ENCODE measurements at places on chromosomes 1 and 21.

DNA sequence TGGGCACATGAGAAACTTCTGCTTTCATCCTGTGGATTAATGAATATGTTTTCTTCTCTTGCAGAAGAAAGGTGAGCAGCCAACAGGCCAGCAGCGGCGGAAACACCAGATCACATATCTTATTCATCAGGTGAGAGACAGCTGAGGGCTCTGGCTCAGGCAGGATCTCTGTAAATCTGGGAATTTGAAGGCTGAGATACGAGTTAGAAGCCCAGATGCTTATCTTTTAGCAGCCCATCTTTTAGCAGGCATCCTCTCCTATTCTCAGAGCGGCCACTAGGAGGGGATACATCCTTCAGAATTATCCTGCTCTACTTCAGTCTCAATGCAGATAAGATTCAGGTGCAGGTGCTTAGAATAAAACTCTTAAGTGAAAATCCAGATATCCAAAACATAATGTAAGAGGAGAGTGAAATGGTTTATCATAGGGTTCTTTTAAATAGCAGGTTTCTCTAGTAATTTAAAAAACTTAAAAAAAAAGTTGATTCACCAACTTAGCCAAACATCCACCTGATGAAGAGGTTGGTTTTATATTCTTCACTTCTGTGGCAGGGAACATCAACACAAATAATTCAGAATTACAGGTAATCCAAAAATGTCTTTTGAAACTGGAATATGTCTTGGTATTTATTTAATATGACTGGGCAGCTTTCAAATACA is 19.3 kb downstream of the SH2D2A start:
- DNase-seq, result no peak

GRCh38 chr1:41364442-41365319 is 3.4 kb downstream of the FOXO6 start:
- no peak for DNase-seq

GRCh38 chr1:82065916-82066315 is 265.2 kb downstream of the ADGRL2 start:
- DNase-seq, result no peak

DNA sequence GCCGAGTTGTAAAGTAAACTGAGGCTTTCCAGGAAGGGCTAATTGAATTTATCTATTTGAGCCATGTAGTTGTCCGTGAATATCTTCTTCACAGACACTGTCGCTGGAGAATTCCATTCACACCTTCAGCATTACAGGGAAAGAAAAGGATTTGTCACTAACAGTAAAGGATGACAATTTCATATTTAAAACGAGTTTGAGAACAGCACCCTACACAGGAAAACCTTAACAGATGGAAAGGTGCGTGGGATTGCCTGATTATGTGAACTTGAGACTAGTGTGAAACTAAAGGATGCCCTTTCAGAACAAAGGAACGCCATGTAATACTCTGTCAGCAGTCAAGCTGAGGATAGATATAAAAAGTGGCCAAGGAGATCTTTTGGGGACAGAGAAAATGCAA is 492.5 kb upstream of the ADGRL2 start:
- DNase-seq, result no peak

- DNase-seq, result no peak
Observed at GRCh38 chr21:14736672-14737071, 190.6 kb upstream of the SAMSN1 start.

GRCh38 chr1:185373813-185374529 is 56.9 kb upstream of the IVNS1ABP start:
- no peak for DNase-seq

GRCh38 chr1:39214998-39215873 is 10.7 kb downstream of the MACF1 start:
- DNase-seq, result no peak

DNA sequence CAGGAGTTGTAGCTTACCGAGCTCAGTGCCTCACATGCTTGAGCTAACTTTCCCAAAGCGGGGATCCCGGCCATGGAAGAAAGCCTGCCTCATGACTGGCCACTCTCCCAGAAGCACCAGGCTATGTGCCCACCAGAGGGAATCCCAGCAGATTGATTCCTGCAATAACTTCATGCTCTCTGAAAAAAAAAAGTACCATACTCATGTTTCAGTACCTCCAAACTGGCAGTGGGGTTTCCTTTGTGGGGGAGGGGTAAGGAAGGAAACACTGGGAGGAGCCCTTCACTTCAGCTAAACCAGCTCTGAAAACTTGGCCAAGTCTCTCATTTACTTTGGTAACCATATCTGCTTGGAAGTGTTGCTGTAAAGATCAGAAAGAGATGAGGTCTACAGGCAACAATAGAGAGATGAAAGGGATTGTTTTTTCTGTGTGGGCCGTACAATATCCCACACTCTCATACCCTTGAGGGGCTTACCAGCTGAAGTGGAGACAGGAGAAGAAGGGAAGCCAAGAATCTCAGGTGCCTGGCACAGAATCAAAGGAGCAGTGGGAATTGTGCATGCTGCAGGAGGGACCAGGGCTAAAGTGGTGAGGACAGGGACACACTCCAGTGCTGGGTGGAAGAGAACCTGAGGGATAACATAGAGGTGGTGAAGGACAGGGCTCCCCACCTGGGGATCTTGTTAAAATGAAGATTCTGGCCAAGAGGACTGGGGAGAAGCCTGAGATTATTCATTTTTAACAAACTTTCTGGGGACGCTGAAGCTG is 42.4 kb upstream of the TACSTD2 start:
- no peak for DNase-seq

- DNase-seq, result no peak
Observed at GRCh38 chr1:243313635-243314536, 58.0 kb downstream of the SDCCAG8 start.

- DNase-seq, result no peak
Observed at GRCh38 chr1:46379996-46380395, 14.1 kb upstream of the FAAH start.

GRCh38 chr1:40337443-40337842 is 20.4 kb upstream of the COL9A2 start:
- DNase-seq, result no peak

- no peak for DNase-seq
Observed at GRCh38 chr1:41670217-41670957, 185.9 kb upstream of the EDN2 start.

DNA sequence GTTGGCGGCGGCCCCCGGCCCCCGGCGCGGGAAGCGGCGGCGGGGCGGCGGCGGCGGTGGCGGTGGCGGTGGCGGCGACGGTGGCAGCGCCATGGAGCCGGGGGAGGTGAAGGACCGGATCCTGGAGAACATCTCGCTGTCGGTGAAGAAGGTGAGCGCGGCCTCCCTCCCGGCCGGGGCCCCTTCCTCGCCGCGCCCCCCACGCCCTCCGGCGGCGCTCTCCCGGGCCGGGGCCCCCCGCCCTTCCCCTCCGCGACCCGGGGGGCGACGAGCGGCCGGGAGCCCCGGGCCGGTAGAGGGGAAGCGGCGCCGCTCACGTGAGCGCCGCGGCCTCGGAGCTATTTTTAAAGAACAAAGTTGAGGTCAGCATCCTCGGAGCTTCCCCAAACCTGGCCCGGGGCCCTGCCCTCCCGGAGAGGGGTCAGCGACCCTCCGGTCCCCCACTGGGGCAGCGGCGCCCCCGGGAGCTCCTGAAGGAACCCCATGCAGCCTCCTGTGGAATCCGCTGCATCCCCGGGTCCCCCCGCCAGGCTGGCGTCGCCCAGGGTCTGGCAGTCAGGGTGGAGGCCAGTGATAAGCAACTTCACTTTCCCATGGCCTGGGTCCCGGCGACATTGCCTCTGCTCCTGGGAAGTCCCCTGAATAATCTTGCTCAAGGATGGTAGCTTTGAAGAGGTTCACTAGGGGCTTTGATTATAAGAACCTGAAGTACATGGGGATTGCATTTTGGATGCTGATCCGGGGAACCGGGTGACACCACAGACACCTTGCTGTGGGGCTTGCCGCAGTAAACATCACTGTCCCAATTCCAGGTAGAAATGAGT is 560 bp downstream of the PLEKHM2 start:
- no peak for DNase-seq

GRCh38 chr1:154425172-154425571 is 20.0 kb downstream of the IL6R start:
- DNase-seq, result no peak

GRCh38 chr1:101004061-101004460 is 21.5 kb downstream of the DPH5 start:
- no peak for DNase-seq

GRCh38 chr1:171919891-171920887 is 78.9 kb downstream of the DNM3 start:
- no peak for DNase-seq

GRCh38 chr1:244802041-244802440 is 33.4 kb upstream of the COX20 start:
- DNase-seq, result no peak

- no peak for DNase-seq
Observed at GRCh38 chr1:83043244-83043643, 955.7 kb downstream of the TTLL7 start.

DNA sequence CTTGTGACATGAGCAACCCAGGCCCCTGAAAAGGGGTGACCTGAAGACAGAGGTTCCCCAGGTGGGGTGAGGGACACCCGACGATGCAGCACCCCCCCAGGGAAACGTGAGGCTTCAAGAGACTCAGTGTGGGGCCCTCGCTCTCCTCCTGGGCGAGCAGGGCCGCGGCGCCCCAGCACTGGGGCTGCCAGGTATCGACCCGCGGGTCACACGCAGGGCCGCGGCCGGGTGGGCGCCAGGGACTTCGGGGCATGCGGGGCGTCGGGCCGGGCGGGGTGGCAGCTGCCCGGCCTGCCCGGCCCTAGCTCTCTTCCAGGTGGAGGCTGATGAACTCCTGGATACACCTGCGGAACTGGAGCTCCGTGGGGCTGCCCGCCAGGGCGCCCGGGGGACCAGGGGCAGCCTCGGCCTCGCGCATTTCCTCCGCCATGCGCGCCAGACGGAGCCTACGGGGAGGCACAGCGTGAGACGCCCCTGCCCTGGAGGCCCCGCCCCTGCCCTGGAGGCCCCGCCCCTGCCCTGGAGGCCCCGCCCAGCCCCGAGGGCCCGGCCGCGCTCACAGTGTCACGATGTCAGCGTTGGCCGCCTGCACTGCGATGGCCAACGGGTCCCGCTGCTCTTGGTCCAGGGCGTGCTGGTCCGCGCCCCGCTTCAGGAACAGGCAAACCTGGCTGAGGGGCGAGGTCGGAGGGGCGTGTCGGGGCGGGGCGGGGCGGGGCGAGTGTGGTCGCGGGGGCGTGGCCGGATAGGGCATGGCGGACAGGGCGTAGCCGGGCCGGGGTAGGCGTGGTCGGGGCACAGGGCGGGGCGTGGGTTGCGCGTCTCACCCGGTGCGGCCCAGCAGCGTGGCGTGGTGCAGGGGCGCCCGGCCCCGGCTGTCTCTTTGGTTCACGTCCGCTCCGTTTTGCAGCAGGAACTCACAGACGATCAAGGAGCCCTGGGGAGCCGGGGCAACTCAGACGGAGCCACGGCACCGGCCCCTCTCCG is 13.3 kb downstream of the SCNN1D start:
- DNase-seq, result no peak

DNA sequence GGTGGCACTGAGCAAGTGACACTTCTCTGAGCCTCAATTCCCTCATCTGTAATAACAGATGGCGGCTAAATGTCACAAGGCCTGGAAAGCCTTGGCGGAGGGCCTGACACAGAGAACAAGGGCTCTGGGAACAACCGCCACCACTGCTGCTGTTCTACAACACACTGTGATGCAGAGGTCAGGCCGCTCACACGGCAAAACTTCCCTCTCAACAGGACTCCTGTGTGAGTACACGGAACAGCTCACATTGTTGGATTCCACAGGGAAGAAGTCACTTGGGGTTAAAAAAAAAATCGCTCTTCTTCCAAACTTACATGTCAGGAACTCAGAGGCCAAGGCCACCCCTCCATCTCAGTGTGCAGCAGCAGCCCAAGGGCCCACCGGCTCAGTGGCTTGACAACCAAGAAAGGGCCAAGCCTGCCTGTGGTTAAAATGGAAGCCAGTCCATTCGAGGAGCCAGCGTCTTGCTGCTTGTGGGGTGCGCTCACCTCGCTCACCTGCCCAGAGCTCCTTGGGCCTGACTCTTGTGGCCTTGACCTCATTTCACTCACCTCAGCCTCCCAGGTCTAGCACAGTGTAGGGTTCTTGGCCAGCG is 101.1 kb downstream of the RAVER2 start:
- DNase-seq, result no peak

GRCh38 chr21:44267655-44268142 is 6.0 kb upstream of the DNMT3L start:
- no peak for DNase-seq

GRCh38 chr1:145963265-145964019 is 933 bp downstream of the ANKRD34A start:
- no peak for DNase-seq

DNA sequence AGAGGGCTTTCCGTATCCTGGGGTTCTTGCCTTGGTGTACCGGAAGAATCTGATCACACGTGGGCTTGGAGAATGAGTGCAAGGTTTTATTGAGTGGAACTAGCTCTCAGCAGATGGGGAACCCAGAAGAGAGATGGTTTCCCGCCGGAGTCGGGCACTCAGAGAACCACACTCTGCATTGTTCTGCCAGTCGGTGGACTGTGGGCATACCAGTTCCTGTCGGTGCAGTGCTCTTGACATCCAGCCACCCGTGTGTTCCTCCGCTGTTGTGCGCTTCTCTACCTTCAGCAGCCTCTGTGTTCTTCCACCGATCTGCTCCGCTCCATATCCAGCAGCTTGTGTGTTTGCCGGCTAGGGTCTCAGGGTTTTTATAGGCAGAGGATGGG is 10.8 kb upstream of the PPIE start:
- no peak for DNase-seq

All from activated CD4-positive, alpha-beta T cell treated with anti-CD3 and anti-CD28 coated beads, Interleukin-2, amount 50 U/mL, for 24 hours (primary cell).